Progenitor cell of endocrine pancreas (in vitro differentiated cells): ENCODE measurements at places on chromosomes 1 and 21.

DNA sequence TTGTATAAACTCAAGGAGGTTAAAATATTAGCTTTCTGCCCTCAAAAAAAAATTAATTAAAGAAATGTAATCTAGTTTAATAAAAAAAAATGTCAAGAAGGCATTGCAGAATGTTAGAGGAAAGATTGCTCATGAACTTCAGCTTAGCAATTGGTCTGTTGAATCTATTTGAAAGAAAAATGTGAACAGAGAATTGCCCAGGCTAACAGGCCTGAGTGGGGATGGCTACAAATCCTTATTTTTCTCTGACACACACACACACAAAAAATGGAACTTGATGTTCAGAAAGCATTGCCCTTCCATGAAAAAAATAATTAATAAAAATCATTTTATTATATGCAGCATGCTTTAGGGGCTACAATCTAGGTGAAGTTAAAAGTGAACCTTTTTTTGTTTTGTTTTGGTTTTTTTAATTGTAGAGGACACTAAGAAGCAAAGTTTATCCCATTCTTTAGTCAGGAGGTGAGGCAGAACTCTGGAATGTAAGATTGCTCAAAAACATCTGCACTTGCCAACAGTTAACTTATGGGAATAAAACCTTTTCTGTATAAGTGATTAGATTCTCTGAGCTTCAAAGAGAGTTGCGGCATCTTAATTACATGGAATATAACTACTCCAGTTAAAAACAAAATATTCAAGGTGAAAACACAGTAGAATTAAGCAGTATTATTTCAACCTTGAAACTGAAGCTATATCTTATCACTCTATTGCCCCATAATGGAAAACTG, 658.5 kb upstream of the ADGRL2 start:
- DNase-seq, result no peak

DNA sequence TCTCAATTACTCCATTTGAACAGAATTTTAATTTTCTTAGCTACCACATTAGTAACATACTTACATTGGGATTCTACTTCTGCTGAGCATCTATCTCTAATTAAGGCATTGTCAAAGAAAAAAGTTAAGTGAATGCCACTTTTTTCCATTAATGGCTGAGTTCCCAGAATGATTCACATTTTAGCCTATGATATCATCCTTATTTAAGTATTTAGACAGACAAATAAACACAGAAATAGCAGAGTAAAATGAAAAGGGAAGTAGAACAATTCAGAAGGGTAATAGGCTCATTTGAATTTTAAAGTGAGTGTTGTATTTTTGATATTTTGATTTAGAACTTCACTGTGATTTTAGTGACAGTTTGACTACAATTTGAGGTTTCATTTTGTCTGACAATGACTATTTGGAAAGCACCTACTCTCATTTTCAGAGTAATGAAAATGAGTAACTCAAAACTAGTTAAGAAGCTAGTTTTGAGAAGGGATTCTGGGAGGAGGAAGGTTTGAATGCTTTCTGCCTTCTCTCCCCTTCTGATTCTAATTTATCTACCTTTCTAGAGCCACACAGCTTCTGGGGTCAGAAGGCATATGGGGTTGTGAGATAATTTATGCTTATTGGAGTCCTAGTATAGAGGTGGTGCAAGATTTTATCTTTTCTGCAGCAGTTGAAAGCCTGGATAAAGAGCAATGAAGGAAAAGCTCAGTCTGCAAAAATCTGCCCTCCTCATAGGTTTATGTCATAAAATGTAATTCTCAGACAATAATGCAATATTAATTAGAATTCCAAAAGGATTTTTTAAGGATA, 15.5 kb downstream of the LYPLAL1 start:
- no peak for DNase-seq

DNA sequence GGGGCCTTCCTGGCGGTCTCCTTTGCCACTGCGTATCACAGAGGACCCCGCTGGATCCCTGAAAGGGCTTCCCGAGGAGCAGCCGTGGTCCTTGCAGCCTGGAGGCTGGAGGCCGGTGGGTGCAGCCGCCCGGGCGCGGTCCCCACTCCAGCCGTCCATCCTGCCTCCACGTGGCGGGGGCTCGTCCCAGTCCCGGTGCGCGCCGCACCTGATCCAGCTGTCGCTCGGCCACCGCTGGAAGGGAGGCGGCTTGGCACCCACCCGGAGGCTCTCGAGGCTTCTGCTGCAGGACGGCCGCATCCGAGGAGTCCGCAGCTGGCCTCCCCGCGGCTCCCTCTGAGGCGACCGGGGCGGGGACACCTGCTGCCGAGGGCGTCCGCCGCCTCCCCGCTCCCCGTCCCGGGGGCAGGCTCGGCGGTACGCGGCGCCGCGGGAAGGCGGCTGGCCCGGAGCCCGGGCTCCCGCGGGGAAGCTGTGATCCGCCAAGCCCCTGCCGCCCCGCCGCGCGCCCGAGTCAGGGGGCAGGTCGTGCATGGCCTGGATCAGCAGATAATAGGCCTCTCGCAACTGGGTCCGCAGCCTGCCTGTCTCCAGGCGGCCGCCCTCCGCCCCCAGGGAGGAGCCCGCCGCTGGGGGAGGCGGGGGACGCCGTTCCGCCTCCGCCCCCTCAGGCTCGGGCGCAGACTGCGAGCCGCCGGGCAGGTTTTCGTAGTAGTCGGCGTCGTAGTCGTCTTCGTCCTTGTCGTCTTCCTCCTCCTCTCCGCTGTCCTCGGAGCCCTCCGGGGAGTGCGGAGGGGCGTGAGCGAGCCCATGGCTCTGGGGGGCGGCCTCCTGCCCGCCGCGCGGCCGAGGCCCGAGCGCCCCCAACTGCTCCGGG, at the start of gene SYDE2:
TSS of gene SYDE2 (minus strand) at position 554 of the 877 bp plus-strand sequence. CDS start at position 534, 20 bp downstream.
- DNase-seq, result peak; percentile 69

DNA sequence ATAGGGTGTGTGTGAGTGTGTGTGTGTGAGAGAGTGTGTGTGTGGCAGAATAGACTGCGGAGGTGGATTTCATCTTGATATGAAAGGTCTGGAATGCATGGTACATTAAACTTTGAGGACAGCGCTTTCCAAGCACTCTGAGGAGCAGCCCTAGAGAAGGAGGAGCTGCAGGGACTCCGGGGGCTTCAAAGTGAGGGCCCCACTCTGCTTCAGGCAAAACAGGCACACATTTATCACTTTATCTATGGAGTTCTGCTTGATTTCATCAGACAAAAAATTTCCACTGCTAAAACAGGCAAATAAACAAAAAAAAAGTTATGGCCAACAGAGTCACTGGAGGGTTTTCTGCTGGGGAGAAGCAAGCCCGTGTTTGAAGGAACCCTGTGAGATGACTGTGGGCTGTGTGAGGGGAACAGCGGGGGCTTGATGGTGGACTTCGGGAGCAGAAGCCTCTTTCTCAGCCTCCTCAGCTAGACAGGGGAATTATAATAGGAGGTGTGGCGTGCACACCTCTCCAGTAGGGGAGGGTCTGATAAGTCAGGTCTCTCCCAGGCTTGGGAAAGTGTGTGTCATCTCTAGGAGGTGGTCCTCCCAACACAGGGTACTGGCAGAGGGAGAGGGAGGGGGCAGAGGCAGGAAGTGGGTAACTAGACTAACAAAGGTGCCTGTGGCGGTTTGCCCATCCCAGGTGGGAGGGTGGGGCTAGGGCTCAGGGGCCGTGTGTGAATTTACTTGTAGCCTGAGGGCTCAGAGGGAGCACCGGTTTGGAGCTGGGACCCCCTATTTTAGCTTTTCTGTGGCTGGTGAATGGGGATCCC, 18.3 kb upstream of the HDAC1 start:
- no peak for DNase-seq

DNA sequence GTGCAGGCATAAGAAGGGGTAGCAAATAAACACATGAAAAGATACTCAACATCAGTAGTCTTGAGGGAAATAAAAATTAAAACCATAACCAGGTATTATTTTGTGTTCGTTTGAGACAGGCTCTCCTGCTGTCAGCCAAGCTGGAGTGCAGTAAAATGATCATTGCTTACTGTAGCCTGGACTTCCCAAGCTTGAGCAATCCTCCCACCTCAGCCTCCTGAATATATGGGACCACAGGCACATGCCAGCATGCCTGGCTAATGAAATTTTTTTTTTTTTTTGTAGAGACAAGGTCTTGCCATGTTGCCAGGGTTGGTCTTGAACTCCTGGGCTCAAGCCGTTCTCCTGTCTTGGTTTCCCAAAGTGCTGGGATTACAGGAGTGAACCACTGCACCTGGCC, 108.0 kb downstream of the DNM3 start:
- DNase-seq, result no peak

- no peak for DNase-seq
Measured at GRCh38 chr1:78038071-78038470, 7.7 kb upstream of the GIPC2 start.

DNA sequence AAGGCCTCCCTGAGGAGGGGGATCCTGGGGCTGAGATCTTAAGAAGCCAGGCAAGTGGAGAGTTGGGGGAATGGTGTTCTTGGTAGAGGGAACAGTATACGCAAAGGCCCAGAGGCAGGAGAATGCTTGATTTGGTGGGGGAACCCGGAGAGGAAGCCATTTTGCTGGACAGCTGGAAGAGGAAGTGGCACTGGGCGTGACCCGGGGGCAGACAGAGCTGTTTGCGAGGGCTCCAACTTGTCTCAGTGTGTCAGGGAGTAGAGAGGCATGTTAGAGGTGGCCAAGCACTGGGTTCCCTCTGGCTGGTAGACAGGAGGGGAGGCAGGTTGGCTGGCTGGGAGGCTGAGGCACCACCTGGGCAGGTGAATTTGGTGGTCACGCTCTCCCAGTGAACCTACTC, 96.3 kb upstream of the ACTL8 start:
- DNase-seq, result no peak

- no peak for DNase-seq
Measured at GRCh38 chr1:228465571-228466146, 21.5 kb upstream of the RNF187 start.

GRCh38 chr1:47794530-47794929, 202.7 kb downstream of the TRABD2B start:
- no peak for DNase-seq

DNA sequence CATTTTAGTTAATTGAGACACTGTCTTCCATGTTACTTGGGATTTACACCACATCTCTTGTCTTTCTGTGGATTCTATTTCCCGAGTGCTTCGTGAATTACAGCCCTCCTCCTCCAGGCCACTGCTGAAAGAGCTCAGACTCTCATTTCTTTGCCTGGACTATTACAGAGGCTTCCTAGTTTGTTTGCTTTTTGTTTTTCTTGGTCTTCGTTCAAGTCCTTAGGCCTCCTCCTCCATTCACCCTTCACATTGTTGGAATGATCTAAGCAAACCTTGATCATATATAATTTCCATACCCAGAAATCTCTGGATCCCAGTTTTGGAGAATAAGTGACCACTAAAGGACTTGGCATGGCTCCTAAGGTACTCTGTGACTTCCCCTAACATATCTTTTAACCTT, 94.1 kb downstream of the CNIH3 start:
- DNase-seq, result no peak

GRCh38 chr1:234584420-234584805, 25.6 kb downstream of the IRF2BP2 start:
- no peak for DNase-seq

DNA sequence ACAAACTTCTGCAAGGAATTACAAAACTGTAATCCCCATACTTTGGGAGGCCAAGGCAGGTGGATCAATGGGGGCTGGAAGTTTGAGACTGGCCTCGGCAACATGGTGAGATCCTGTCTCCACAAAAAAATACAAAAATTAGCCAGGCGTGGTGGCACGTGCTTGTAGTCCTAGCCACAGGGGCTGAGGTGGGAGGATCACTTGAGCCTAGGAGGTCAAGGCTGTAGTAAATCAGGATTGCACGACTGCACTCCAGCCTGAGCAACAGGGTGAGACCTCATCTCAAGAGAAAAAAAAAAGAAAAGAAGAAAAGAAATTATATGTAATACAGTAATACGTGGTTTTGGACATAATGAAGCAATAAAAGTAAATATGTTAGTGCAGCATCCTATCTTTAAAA, 138.2 kb downstream of the COP1 start:
- DNase-seq, result no peak

DNA sequence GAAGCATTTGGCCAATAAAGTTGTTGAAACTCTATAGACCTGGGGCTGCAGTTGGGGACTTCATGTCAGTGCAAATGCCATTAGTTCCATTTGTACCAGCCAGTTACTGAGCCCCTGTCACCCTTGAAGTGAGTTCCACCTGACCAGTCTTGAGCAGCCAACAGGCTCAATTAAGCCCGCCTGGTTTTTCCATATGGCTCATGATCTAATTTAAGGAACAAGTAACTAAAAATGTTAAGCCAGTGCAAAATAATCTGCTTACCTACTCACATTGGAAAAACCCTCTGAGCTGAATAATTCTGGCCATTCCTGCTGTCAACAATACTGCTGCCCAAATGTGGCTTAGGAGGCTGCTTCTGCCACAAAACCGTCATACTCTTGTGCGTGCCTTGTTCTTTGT, 21.6 kb downstream of the NSUN4 start:
- no peak for DNase-seq

DNA sequence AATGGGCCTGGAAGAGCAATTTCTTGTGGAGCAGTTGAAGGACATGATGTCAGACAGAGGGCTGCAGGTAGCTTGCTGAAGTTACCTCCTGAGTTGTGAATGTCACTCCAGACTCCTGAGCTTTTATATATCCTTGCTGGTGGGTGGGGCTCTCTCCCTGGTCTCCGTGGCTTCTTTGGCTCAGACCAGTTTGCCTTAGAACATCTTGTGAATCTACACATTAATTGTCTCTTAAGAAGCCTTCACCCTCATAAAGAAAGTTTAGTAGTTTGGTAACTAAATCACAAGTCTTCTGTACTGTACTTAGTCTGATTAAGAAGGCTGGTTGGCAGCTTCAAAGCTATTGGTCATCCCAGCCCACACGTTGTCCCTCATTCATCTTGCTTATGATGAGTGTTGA, at the start of gene KRTAP11-1:
TSS of gene KRTAP11-1 (minus strand) at position 101 of the 400 bp plus-strand sequence. CDS start at position 45, 56 bp downstream.
- no peak for DNase-seq

DNA sequence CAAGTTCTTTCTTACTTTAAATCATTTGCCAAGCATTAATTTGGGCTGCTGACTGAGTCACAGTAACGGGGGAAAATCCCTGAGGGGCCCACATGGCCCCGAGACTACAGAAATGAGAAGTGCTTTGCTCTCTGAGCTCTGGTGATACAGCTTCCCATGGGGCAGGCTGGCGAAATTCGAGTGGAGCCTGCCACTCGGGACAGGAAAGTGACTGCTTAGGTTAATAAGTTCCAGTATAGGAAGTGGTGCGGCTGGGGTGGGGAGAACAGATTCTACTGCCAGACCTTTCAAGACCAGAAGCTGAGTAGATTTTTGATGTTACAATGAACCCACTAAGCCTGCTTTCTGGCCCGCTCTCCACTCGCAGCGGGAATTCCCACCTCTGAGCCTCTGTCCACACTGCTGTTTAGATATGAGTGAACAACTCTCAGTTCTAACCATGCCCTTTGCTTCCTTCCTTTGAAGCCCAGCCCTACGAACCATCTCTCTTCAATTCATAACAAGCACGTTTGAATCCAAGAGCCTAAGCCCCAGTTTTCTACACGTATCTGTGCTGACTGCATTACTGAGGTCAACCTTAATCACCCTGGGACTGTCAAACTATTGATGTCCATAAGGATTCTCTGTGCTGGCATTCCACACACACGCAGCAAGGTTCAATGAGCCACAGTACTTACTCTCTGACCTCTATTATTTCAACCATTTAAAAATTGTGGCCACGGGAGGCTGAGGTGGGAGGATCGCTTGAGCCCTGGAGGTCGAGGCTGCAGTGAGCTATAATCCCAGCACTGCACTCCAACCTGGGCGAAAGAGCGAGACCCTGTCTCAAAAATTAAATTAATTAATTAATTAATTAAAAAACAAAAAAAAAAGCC, 9.6 kb downstream of the ZBTB17 start:
- no peak for DNase-seq

GRCh38 chr1:86846164-86846647, 67.7 kb downstream of the SELENOF start:
- DNase-seq, result no peak

- no peak for DNase-seq
Measured at GRCh38 chr1:55382806-55383305, 167.7 kb upstream of the USP24 start.
